ENCODE measurements at places on chromosomes 12 and 14. TPM values are rescaled to one million over a fixed set of nuclear protein-coding genes. Genes with fewer than 3 reads are reported as not detected.
A peak's percentile ranks its signal among the peaks of the same experiment; 100 is the strongest.

- no peak for DNase-seq
Measured at GRCh38 chr14:56810147-56810719, at the start of gene OTX2. Gene OTX2 (minus strand): TSS chr14:56810479. CDS start chr14:56805456, 5,023 bp downstream.

GRCh38 chr12:80659512-80660063 is 47.8 kb upstream of the MYF6 start:
- no peak for DNase-seq

DNA sequence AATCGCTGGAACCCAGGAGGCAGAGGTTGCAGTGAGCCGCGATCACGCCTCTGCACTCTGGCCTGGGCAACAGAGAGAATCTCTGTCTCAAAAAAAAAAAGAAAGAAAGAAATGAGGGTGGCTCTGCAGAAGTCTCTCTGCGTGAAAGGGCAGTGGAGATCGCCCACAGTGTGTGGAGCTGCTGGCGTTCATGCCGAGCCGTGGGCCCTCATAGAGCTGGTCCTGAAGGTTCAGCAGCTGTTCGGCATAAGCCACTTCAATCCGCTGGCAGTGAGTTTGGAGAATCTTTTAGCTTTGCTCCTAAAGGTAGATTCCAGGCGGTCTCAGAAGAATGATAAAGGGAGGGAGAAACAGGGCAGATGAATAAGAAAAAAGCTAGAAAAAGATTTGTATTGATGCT is 36.7 kb upstream of the ATP2A2 start:
- no peak for DNase-seq

DNA sequence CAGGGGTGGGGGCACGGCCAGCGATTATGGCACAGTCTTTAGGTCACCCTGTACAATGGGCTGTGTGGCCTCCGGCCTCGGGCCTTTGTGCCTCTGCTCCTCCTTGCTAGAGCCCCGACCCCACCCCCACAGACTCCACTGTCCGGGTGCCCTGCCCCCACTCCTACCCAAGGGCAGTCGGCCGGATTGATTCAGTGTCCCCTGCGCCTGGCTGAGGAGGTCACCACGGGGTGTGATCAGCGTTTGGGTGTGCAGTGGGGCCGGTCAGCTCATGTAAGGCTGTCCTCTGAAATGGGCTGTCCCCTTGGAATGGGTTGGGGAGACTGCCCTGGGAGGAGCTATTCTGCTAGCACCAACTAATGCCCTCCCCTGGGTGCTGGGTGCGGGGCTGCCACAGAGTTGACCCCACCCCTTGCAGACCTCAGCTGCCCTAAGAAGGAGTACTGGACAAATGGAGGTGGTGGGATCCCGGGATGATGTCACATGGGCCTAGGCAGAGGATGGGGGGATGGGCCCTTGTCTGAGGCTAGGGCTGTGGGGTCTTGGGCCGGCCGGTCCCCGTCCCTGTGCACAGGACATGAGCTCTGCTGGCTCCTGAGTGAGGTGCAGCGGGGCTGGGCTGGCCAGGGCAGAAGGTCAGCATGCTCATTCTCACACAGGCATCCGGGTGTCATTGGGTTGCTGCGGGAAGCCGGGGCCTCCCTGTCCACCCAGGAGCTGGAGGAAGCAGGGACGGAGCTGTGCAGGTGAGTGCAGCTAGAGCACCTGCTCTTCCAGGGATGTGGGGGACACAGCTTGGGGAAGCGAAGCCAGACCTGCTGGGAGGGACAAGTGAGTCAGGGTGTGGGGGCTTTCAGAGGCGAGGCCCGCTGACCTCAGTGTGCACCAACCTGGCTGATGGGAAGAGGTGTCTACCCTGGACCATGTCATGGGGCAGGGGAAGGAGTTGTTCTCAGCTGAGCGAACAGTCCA is 23.4 kb downstream of the ASPG start:
- no peak for DNase-seq

- DNase-seq = no peak
Measured at GRCh38 chr14:34629344-34629656, 648 bp downstream of the SNX6 start.

DNA sequence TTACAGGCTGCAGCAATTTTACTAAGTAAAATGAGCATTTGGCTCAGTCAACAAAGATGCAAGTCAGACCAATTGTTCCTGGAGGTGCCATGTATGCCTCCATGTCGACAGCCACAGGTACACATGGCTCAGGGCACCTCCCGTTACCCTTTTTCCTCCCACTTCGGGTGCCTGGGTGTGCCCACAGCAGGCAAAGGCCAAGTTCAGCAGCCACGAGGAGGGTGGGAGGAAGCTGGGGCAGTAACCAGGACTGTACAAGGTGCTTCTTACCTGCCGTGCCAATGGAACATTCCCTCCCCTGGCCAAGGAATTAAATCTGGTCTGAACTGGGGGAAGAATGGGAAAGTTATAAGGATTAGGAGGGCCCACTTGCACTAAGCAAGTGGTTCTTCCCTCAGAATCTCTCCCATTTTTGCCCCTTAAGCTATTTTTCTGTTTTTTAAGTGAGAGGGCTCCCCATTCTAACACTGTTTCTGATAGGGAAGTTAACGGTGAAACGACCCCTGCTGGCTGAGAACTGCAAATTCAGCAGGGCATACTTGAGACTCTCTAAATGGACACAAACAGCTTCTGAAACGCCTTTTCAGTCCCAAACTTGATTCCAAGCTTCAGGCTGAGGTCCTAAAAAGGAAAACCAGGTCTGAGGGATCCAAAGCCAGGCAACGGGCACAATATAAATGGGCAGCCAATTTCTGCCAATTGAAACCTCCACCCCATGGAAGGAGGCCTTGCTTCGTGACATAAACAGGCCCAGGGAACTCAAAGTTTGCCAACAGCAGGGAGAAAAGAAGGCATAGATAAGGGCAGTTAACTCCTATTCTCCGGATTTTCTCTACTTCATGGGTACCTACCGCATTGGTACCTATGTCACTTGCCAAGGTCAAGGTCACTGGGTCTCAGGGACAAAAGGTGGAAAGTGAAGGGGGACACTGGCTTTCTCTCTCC is 24.8 kb downstream of the CLECL1 start:
- DNase-seq = peak; percentile 7

- no peak for DNase-seq
Measured at GRCh38 chr14:21108791-21109190, 7.9 kb downstream of the TMEM253 start.

DNA sequence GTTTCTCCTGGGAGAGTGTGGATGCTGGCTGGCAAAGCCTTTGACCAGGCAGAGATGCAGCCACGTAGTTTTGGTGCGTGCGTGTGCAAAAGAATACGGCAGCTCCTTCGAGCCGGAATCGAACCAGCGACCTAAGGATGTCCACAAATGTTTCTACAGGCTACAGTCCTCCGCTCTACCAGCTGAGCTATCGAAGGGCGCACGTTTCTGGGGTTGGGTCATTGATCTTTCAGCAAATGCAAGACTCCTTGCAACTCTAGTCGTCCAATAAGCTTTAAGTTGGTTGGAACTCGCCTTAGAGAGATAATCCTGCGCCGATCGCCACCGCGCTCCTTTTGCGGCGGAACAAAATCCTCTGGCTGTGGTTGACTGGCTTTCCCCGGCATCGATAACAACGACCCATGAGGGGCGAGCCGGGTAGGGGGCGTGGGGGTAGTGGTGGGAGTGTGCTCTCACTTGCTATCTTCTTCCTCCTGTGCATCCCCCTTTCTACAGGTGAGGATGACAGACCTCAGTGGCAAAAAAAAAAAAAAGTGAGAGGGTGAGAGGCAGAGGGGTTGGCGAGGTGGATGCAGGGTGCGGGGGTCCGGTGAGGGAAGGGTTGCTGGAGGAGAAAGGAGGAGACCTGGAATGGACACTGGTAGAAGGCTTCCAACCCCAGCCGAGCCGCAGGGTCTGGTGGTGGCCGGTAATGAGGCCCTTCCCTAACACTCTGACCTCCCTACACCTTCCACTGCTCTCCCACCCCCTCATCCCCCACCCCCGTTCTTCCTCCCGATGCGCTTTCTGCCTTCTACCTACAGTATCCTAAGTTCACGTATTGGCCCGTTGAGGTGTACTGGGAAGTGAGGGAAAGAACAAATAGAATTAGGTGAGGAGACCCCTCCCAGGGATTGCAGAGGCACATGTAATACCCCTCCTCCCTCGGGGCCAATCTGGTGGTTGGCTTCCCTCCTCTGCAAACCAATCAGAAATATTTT is 11.8 kb upstream of the OR6S1 start:
- DNase-seq = no peak

DNA sequence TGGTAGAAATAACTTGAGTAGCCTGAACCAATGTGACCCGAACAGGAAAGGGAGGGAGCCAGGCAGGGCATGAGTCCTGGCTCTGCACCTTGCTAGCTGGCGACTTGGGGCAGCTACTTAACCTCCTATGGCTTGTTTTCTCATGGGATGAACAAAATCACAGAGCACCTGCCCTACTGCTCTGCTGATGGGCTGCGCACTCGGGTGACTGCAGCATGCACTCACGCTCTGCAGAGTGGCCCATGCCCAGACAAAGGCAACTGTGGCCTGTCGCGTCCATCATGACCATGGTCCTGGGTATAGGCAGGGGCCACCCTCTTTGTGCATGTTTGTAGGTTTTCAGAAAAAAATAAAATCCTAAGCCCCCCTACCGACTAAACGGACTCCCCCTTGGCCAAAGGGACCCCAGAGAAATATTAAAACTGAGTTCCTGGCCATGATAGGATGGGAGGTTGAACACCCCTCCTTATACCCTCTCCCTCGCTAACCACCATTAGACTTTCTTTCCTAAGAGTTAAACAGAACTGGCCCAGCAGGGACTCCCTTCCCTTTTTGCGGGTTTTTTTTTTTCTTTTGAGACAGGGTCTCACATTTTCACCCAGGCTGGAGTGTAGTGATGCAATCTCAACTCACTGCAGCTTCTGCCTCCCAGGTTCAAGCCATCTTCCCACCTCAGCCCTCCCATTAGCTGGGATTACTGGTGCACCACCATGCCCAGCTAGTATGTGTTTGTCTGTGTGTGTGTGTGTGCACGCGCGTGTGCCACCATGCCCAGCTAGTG is 32.5 kb downstream of the VWF start:
- DNase-seq = no peak

DNA sequence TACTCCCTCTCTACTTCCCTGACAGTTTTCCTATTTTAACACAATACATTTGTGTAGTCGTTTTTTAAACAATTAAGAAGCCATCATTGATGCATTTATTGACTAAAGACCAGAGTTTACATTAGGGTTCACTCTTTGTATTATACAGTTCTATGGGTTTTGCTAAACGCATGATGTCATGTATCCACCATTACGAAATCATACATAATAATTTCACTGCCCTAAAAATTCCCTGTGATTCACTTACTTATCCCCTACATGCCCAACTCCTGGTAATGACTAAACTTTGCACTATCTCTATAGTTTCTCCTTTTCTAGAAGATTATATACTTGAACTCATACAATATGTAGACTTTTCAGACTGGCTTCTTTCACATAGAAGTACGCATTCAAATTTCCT is 1016.5 kb upstream of the FOXG1 start:
- no peak for DNase-seq

DNA sequence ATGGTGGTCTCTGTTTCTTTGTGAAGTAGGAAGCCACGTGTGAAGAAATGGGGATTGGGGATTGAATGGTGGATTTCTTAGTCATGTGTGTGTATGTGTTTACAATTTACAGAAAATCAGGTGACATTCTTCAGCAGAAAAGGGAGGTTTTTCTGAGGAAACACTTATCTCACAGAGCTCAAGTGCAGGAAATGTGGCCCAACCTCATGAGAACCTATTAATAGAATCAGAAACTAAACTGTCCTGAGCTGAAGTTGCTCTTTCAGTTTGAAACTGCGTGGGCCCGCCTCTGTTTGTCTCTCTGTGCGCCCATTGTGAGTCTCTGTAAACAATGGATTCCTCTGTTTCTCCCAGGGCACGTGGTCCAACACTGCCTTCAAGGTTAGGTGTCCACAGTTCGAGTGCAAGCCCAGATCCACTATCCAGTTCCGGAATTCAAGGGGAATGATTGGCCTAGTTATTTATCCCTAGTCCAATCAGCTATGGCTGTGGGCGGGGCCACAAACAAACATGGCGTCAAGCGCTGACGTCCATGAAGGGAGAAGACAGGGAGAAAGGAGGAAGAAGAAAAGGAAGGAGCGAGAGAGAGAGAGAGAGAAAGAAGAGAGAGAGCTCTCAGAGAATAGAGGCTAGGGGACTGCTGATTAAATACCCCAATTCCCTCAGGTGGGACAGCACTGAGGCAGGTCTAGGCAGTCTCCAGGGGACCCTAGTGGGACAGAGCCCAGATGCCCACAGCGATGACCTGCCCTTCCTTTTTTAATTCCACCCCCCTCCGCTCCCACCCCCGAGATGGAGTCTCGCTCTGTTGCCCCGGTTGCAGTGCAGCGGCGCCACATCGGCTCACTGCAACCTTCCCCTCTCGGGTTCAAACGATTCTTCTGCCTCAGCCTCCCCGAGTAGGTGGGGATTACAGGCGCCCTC is 31.4 kb upstream of the C12orf76 start:
- DNase-seq = peak; percentile 18

DNA sequence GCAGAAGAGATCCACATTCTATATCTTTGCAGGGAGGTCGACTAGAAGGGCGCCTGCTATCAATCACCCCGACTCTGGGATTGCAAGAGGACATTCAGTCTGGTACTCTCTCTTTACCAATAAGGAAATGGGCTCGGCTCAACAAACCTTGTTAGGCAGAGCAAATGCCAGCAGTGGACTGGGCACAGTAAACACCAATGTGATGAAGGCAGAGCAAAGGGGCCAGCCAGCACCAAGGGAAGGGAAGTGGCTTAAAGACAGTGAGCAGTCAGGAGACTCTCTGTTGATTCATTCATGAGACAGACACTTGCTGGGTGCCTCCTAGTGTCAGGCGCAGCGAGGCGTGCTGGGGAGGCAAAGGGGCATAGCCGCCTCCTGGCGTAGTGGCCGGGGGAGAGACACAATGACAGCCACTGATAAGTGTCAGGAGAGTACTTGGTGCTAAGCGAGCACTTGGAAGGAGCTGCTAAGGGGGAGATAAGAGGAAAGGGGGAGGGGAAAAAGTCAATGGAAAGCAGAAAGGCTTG is 34.1 kb downstream of the TMCC3 start:
- DNase-seq = no peak

- DNase-seq = peak; percentile 28
Measured at GRCh38 chr14:58659846-58660245, 22.1 kb downstream of the DACT1 start.

DNA sequence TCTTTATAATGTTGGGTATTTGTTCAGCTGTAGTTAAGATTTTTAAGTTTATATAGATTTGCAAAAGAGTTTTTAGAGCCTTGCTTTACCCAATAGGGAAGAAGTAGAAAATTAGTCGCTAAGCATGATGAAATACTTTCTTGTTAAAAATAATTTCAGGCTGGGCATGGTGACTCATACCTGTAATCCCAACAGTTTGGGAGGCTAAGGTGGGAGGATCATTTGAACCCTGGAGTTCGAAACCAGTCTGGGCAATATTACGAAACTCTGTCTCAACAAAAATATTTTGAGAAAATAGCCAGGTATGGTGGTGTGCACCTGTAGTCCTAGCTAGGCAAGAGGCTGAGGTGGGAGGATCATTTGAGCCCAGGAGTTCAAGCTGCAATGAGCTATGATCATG is 18.7 kb upstream of the SCFD1 start:
- DNase-seq = no peak

Gene MOK
- total RNA-seq = 14.5 TPM

Gene KLRK1
- total RNA-seq = 0.69 TPM

Gene DPPA3
- not detected for total RNA-seq

Gene FOXN4
- total RNA-seq = 0.10 TPM

Gene NPFF
- 0.59 TPM for total RNA-seq

Gene HOXC12
- 0.30 TPM for total RNA-seq

Measured in skin of body (tissue), 3 donors.